Effector CD4-positive, alpha-beta T cell (primary cell): ENCODE measurements at places on chromosomes 11 and 22.

- DNase-seq = no peak
These were observed 32.2 kb downstream of the ARRB1 start for GRCh38 chr11:75319035-75319877.

DNA sequence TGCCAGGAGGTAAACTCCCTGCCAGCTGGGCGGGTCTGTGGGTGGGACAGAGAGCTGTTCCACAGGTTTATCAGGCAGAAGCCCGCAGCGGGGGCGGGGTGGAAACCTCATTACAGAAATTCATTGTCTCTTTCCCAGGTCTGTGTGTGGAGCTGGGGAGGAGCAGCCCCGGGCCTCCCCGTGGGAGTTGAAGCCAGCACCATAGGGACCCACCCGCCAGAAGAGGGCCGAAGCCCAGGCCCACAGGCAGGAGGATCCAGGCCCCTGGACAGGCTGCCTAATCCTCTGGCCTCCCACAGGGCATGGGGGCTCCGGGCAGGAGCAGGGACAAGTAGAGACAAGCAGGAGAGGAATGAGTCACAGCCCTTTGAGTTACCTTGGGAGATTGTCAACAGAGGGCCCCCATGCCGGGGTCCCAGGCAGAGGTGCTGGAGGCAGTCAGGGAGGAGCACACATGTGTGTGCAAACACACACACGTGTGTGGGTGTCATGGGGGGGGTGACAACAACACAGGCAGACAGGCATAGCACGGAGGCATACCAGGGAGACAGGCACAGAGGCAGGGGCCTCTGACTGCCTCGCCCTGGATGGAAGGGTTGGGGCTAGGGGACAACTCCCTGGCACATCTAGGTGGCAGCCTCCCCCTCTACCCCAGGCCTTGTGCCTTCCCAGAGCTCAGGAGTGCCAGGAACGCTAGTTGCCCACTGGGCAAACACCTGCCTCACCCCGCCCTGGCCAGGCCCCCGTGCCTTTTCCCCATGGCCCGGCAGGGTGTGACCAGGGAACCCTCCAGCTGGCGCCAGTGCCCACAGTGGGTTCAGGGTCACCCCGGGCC lies 1.4 kb downstream of the CDC42BPG start:
- DNase-seq = no peak

GRCh38 chr11:81032906-81033305 lies 1592.1 kb upstream of the TENM4 start:
- no peak for DNase-seq

- DNase-seq = peak; percentile 47
These were observed 55.8 kb upstream of the RRAS2 start for GRCh38 chr11:14414470-14415461.

DNA sequence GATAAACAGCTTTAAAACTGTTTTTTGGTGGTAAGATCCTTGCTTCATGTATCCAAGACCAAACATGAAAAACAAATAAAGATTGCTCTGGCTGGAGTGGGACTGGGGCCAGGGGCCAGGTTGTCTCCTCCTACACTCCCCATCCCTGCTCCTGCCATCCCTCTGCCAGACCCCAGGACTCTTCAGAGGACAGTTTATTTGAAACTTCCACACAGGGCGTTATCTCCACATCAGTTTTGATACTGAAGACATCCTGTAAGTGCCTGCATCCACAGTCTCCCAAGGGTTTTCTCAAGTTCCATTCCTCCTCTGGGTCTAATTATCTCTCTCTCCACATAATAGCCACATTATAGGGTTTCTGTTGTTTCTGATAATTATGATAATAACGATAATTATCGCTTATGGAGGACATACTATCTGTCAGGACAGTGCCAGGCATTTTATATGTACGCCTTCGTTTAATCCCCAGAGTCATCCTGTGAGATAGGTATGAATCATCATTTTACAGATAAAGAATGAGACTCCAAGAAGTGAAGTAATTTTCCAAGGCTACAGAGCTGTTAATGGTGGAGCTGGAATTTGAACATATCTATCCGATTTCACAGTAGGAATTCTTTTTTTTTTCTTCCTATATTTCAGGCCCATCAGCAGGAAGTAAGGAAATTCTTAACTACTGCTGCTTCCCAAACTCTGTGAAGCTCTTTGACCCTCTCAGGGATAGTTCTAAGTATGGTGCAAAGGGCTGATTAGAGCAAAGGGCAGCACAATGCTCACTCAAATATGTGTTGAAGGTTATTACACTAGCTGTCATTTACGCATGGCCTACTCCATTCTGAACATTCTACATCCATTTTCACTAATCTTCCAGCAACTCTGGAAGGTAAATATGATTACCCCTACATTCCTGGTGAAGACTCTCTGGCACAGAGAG lies 488.0 kb upstream of the CCDC90B start:
- DNase-seq = no peak

DNA sequence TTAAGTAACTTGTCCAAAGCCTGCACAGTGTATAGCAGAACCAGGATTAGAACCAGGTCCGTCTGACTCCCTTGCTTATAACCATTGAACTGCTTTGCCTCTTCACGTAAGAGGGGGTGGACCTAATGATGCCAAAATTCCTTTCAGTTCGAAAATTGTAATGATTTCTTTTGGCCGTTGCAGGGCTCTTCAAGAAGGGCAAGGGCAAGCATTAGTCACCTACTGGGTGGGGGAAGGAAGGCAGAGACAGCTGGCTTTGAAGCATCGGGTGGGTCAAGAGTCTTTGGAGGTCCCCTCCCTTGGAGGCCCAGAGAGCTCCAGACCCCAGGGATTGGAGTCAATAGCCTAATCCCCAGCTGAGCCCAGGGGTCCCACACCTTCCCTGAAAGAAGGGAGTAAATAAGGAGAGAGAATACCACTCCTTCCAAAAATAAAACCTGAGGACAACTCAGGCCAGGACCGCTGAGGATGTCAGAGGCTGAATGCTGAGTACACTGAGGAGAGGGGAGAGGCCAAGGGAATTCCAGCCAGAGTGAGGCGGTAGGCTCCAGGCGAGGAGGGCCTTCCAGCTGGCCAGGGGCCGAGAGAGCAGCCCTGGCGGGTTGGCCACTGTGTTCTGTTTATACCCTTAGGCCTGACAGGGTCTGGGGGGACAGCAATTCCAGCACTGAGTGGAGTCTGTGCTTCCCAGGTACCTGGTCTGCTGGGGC lies 14.1 kb downstream of the CREB3L1 start:
- DNase-seq = no peak

- no peak for DNase-seq
These were observed 7.2 kb downstream of the DDX10 start for GRCh38 chr11:108672113-108672512.

DNA sequence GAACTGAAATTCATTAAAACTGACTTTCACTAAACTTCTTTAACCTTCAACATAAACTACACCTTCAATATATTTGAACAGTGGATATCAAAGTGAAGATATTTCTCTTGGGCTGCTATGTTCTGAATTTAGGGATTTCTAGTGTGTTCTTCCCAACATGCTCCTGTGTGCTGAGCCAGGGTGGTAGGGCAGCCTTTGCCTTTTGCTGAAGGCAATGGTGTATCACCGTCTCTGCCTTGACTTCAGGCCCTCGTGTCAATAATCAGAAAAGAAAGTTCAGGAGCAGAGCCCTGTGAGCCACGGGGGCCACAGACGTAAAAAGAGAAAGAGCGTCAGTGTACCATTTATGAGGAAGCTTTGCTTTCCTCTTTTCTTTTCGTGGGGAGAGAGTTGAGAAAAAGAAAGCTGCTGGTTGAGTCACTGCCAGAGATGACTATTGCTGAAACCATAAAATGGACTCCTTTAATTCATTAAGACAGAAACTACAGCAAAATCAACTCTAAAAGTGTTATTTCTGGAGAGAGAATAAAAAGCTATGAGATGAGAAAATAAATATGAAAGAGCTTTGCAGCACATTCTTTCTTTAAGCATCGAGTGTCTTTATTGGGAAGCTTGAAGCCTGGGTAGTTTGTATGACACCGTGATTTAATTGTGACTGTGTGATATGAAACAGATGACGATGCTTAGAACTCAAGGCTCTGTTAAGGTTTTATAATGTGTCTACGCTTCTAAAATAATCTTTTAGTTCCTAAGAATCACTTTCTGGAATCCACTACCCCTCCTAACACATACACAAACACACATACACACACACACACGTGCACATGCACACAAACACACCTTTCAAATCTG lies 271.8 kb upstream of the MTNR1B start:
- no peak for DNase-seq

DNA sequence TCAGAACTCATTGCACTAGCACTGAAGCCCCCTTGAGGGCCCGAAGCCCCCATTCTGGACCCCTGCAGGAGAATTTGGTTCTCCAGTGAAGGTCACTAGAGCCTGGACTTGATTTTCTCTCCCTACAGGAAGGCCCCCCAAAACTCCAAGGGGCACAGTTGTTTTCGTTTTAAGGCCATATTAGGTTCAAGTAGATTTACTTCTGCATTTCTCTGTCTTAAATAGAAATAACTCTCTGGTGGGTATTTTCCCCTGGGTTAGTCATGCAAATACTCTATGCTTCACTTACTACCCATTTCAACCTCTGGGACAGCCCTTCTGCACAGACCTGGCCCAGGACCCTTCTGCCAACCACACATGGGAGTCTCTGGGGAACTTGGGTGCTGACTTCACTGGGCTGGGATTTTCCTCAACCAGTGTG lies 41.6 kb downstream of the WEE1 start:
- DNase-seq = no peak

DNA sequence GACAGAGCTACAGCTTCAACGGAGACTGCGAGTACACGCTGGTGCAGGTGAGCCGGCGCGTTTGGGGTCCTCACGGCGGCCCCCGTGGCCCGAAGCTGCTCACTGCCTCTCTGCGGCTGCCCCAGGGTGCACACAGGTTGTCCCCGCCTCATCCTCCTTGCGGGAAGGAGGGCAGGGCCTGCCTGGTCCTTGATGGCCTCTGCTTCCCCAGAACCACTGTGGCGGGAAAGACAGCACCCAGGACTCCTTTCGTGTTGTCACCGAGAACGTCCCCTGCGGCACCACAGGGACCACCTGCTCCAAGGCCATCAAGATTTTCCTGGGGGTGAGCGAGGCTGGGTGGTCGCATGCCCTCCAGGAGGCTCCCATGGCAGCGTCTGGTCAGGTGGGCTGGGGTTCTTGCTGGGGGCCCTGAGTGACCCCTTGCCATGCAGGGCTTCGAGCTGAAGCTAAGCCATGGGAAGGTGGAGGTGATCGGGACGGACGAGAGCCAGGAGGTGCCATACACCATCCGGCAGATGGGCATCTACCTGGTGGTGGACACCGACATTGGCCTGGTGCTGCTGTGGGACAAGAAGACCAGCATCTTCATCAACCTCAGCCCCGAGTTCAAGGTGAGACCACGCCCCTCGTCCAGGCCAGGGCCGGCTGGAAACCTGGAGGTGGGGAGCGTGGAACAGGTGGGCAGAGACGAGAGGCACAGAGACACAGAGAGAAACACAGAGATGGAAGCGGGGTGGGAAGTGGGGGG lies 19.4 kb downstream of the MUC5AC start:
- DNase-seq = no peak
